ENCODE measurements at places on chromosomes 5 and 9. TPM values are rescaled to one million over a fixed set of nuclear protein-coding genes. Genes with fewer than 3 reads are reported as not detected.

GRCh38 chr5:95382801-95383200 is 8.4 kb upstream of the FAM81B start:
- no peak for DNase-seq

- DNase-seq, result no peak
Observed at GRCh38 chr9:104456831-104457230, 47.2 kb upstream of the OR13F1 start.

DNA sequence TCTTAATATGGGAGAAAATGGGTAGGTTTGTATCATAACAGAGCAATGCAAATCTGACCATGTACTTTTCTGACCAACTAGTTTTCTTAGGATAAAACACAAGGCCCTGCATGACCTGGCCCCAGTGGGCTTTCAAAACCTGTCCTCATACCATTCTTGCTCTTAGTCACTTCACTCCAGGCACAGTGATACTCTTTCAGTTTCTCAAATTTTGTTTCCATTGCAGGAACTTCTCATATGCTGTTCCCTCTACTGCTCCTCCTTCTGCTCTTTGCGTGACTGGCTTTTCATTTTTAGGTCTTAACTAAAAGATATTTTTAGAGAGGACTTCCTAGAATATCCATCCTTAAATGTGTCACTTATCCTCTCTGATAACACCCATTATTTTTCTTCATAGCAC is 112.4 kb downstream of the INIP start:
- DNase-seq, result no peak

GRCh38 chr5:78355561-78355960 is 4.9 kb upstream of the SCAMP1 start:
- DNase-seq, result no peak

DNA sequence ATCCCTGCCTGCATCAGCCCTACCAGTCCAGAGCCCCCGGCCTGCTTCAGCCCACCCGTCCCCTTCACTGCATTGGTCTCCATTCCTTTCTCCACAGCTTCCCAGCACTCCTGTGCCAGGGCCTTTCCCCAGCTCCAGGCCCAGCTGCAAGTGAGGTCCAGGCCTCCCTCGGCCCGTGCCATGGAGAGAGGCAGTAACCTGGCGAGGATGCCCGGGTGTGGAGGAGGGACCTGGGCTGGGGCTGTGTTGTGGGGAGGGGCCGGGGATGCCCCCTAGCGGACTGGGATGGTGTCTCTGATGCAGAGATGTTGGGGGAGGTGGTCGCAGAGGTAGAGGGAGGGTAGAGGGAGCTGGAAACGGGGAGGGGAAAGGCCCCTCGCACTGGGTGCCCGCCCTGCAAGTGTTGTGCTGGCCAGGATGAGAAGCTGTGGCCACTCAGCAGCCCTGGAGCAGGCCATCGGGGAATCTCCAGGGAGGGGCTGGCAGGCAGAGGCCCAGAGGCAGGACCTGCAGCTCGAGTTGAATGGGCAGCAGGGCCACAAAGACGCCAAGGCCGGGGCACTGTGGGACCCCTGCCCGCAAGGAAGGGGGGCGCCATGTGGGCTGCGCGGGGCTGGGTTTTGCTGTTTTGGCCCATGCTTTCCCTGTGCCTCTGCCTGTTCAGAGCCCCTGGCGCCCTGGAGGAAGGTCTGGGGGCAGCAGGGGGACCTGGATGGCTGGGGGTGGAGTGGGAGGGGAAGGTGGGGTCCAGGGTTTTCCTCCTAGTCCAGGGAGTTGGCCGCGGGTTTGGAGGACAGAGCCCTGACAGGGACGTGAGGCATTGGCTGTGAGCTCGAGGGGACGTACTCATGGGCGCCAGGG is 26.0 kb upstream of the NKD2 start:
- no peak for DNase-seq

GRCh38 chr5:8892926-8893325 is 652.9 kb downstream of the SEMA5A start:
- no peak for DNase-seq

- no peak for DNase-seq
Observed at GRCh38 chr5:173998531-173998930, 9.6 kb downstream of the C5orf47 start.

The AK8 gene
- total RNA-seq, result not detected

The UBLCP1 gene
- total RNA-seq, result 36.5 TPM

The COL27A1 gene
- total RNA-seq, result 2.1 TPM

The PCDHGA9 gene
- total RNA-seq, result 4.1 TPM

All from fibroblast of the aortic adventitia (primary cell).